ENCODE measurements at places on chromosomes 7 and 10.
A peak's percentile ranks its signal among the peaks of the same experiment; 100 is the strongest.

- DNase-seq: no peak
Measured at GRCh38 chr7:3730276-3730675, 429.2 kb downstream of the SDK1 start.

- no peak for DNase-seq
Measured at GRCh38 chr10:130747946-130748345, 563.6 kb downstream of the TCERG1L start.

DNA sequence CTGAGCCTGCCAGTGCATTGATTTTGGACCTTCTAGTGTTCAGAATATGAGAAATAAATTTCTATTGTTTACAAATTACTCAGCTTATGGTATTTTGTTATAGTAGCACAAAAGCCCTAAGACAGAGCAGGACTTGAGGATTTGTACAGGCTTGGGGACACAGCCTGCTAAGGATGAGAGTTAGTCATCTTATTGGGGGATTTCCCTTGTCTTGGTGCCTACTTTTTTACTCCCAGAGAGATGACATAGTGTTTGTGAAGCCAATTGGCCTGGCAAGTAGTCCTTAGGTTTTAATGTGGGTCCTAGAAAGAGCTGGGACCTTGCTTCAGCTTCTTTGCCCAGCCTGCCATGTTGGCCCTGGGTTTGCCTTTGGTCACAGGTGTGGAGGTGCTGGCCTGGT lies 364.0 kb downstream of the REEP3 start:
- DNase-seq: no peak

DNA sequence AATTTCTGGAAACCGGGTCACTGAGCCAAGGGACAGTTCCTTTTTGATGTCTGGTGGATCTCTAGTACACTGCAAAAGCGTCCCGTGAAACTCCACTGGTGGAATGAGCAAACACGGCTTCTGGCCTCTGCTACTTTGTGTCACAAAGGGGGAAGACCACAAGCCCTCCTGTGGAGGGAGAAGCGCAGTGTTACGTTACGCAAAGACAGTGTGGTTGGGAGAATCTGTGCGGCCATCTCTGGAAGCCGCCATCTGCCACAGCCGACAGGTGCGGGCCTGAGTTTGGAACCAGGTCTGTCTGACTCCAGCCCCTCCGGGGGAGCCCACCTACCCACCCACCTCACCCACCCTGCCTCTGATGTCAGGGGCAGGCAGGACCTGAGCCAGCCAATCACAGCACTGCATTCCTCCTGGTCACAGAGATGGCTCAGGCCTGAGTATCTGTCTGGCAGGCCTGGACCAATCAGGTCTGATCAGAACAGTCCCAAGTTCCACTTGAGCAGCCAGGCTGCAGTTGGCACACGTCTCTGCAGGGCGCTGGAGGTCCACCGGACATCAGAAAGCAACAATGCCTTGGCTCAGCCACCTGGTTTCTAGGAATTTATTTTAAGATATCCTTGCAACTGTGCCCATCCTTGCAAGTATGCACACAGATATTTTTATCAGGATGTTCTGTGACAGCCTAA lies 3.0 kb upstream of the CYP2W1 start:
- no peak for DNase-seq

- no peak for DNase-seq
Measured at GRCh38 chr10:12481924-12482323, 132.6 kb downstream of the CAMK1D start.

- DNase-seq: no peak
Measured at GRCh38 chr10:4177791-4178190, 392.8 kb upstream of the KLF6 start.

- no peak for DNase-seq
Measured at GRCh38 chr7:27103489-27104226, 1.2 kb upstream of the HOXA2 start.

DNA sequence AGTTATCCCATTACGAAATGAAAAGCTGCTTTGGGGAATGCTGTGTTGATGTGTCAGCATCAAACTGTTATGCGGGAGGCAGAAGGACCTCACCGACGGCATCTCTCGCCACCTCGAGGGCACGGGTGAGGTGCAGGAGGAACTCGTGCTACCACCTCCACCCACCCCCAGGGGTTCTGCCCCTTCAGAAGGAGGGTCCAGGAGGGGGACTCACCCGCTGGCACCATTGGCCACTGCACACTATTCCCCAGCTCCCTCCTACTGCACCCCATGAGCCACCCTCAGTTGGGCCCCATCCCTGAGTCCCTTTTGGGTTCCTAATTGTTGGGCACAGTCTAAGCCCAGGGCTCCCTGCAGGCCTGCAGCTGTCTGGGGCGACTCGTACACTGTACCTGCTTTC lies 236.6 kb downstream of the PTPRN2 start:
- DNase-seq: no peak

DNA sequence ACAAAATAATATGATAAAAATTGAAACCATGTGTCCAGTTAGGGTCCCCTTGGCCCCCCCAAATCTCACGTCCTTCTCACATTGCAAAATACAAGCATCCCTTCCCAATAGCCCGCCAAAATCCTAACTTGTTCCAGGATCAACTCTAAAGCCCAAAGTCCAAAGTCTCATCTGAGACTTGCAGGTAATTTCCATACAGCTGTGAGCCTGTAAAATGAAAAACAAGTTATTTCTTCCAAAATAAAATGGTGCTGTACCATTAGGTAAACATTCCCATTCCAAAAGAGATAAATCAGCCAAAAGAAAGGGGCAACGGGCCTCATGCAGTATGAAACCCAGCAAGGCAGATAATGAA lies 51.0 kb upstream of the COBL start:
- no peak for DNase-seq

- peak; percentile 20 for DNase-seq
Measured at GRCh38 chr7:123154231-123154860, 45.4 kb downstream of the SLC13A1 start.

DNA sequence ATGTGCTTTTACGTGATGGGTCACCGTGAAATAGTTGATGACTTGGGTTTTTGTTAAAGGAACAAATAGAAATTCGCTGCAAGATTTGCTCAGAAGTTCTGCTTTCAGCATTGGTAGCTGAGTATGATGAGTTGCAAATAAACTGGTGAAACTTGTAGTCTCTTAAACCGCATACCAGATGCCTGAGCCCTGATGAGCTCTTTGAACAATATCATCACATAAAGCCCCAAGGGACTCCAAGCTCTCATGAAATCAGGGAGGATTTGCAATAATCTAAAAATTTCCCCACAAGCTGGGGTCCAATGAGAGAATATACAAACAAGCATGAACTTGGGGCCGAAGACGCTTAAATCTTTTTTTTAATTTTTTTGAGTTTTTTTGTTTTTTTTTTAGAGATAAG lies 312.4 kb downstream of the CALN1 start:
- DNase-seq: no peak

DNA sequence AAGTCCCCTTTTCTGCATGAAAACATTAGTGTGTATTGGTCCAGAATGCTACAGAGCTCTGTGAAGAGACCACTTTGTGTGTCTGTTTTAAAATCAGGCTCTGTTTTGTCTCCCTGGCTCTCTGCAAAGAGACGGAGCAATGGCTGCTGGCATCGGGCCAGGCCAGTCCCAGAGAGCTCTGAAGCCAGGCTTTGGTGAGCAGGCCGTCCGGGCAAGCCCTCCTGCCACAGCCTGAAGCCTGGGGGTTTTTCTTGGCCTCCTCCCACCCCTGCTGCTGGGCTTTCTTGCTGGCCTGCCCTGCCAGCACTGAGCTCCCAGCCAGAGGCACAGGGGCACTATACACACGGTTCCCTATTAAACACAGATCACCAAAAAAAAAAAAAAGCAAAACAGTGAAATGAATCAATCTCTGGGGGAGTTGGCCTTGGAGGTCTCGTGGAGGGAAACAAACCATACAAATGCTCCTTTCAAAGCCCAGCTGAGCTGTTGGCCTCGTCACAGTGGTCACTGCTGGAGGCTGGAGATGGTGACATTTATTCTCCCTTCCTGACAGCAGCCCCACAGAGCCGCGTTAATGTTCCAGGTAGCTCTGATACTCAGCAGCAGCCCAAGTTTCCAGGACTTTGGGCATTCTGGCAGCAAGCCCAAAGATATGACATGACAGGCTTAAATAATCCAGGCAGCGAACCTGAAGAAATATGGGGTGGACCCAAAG lies 237.2 kb downstream of the TCF7L2 start:
- DNase-seq: no peak

GRCh38 chr10:74906611-74907198 lies 80.3 kb downstream of the KAT6B start:
- DNase-seq: no peak

GRCh38 chr7:2079332-2080059 lies 153.2 kb downstream of the MAD1L1 start:
- no peak for DNase-seq

DNA sequence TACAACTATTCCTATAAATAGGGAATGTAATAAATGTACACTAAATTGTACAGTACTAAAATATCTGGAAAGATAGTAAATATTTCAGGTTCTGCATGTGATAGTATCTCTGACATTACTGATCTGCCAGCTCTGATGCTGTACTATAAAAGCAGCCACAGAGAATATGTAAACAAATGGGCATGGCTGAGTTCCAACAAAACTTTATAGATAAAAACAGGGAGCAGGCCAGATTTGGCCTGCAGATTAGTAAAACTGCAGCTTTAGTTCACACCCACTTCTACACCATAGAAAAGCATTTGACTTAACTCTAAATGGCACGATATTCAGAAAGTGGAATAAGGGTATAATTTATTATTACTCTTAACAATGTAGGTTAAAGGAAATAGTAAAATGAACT lies 18.8 kb upstream of the TLL2 start:
- no peak for DNase-seq

GRCh38 chr7:137734221-137734620 lies 112.6 kb downstream of the DGKI start:
- DNase-seq: no peak

- peak; percentile 30 for DNase-seq
Measured at GRCh38 chr7:72493850-72494661, 81.9 kb upstream of the CALN1 start.

- no peak for DNase-seq
Measured at GRCh38 chr10:131195558-131196159, 115.9 kb downstream of the TCERG1L start.

DNA sequence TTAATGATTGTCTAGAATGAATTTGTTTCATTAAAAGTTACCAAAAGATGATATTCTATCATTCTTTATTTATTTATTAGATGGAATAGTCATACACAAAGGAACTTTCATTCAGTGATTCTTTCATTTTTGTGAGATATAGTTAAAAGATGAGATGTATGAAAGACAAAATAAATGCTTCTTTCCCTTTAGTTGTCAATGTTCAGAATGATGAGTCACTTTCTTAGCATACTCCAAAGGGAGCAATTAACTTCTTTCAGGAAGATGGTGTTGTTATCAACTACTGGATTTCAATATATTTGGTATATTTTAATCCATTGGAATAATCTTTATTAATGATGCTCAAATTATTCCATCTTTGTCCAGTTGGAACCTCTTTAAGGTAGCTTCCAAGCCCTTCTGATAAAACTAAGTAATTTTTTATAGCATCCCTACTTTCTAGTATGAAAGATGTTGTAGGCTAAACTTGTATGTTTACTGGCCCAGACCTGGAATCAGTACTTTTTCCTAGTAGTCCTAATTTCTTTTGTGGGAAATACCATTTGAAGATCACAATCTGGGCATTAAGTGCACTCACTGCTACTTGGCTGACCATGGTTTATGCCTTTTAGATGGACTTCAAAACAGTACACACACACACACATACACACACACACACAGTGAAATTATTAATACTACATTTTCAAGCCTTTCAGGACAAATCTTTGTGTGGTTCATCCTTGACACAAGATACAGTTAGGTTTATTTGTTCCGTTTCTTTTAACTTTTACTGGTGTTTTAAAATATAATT lies 2.5 kb downstream of the GIMAP7 start:
- no peak for DNase-seq

DNA sequence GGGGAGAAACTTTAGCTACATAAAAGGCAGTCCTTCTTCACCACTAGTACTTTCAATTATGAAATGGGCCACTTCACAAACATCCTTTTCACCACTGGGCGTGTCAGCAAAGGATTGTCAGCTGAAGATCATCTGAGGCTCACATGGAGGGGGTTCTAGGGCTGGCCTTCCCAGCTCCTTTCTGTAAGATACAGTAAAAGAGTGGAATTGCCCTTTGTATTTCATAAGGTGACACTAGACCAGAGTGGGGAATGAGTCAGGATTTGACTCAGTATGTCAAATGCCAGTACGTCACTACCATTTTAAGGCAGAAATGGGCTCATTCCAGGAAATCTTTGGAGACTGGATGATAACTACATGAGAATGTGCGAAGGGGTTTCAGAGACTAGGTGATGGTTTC lies 21.2 kb upstream of the BLOC1S2 start:
- DNase-seq: no peak

DNA sequence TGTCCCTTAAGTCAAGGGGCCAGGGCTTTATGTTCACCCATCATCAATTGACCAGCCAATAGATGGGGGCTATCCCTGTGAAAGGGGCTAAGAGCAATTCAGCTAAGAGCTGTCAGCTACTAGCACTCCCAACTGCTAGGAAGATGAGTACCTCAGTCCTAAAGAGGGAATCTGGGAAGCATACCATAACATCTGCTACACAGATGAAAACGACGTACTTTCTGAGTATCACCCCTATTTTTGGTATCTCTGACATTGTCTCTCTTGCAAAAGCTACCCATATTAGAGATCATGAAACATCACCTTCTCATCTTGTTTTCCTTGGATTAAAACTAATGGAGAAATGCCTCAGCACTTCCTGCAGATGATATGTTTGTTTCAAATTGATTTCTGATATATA lies 7.5 kb upstream of the SMNDC1 start:
- DNase-seq: no peak

GRCh38 chr10:69562731-69563254 lies 10.4 kb downstream of the NEUROG3 start:
- no peak for DNase-seq

DNA sequence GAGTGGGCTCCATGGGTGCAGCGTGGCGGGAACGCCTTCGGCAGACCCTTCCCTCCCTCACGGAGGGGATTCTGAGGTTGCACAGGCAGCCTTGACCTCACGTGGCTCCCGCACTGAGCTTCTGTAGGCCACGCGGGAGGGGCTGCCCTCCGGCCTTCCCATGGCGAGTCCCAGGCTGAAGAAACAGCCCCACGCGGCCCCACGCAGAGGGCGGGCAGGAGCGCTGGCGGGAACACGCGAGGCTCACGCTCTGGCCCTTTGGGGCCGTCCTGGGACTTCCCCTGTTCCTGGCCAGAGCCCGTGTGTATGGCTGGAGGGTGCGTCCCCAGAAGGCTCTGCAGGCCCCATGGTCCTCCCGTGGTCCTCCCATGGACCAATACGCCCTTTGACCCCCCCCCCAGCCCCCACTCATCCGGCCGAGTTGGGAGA lies 21.7 kb upstream of the NKX6-2 start:
- no peak for DNase-seq

- no peak for DNase-seq
Measured at GRCh38 chr7:4190010-4190981, 491.8 kb upstream of the FOXK1 start.

Data from activated naive CD8-positive, alpha-beta T cell treated with anti-CD3 and anti-CD28 coated beads for 36 hours (primary cell).